NCI-H510A treated with DMSO at 0.1 percent for 48 hours (cell line): ENCODE measurements at places on chromosomes 5 and 9.

GRCh38 chr9:131258698-131259431 is 17.4 kb downstream of the FAM78A start:
- DNase-seq: no peak

DNA sequence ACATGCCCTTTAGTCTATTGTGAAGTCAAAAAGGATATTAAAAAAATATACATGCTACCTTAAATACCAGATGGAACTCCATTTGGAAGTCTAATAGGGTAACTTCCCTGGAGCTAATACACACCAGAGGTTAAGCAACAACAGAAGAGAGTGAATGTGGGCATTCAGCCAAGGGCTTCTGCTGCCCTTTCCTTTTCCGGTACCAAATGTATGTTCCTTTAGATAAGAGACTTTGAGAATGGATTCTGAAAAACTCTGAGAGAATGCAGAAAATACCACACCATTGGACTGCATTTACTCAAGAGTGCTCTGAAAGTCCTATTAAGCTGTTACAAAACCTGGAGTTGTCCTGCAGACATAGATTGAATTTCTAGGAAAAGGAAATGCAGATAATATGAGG is 23.8 kb upstream of the TRPM3 start:
- no peak for DNase-seq

- DNase-seq: no peak
These were observed 66.1 kb upstream of the TBCA start for GRCh38 chr5:77842243-77842642.

- no peak for DNase-seq
These were observed 2.0 kb downstream of the ENHO start for GRCh38 chr9:34520505-34521385.

- no peak for DNase-seq
These were observed 160.4 kb downstream of the SIL1 start for GRCh38 chr5:139037732-139038131.

DNA sequence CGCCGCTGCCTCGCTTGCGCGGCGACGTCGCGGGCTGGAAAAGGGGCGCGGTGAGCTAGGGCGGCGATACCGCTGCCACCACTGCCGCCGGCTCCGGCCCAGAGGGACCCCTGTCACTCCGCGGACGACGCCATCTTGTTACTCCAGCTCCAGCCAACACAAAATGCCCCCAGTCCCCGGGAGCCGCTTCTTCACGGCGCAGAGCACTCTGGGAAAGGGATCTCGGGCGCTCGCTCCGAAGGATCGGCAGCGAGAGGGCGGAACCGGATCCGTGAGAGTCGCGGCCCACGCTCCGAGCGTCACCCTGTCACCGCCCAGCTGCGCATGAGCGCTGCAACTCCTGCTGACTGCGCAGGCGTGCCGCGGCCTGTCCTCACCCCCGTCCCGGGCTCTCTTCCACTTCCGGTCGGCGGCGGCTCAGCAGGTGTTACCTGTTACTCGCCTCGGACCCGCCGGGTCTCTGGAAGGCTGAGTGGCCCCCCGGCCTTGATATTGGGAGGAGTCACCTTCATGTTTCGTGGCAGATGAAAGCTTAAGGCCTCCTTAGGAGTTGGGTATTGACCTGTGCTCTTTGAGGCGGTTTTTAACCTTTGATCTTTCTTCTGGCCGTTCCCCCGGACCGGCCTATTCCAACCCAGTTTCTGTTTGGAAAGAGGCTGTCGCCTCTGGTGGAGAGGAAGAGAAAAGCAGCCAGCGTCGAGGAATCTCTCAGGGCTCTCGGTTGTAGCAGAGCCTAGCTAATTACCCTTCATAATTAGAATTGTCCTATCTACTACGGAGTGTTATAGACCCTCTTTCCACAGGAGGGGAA is at the start of gene CSNK1A1:
Gene CSNK1A1 (minus strand): TSS at position 213 of the 811 bp plus-strand sequence. CDS start 475 bp downstream, outside the sequence.
- peak; percentile 97 for DNase-seq

- DNase-seq: no peak
These were observed 111.5 kb downstream of the PAX5 start for GRCh38 chr9:36922548-36922947.

- DNase-seq: no peak
These were observed 11.5 kb upstream of the SLC6A18 start for GRCh38 chr5:1213508-1214162.

DNA sequence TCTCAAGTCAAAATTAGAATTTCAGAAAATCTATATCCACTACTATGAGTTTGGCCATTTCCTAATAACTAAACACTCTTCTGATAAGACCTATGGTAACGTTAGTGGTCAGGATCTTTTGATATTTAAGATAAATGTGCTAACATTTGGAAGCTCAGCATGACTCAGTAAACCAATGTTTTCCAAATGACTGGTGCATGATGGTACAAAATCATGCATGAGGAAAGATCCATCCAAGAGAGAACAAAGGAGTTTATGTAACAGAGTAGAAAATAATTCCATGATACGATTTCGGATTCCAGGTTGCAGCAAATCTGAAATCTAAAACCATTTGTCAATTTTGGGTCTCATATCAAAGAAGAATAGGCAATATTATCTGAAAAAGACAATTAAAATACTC is 279.2 kb downstream of the NSG2 start:
- no peak for DNase-seq

- peak; percentile 35 for DNase-seq
These were observed at the start of gene PBX3 for GRCh38 chr9:125747053-125747764. Gene PBX3, plus strand, starts transcription at chr9:125747373.

GRCh38 chr5:180414176-180414575 is 61.0 kb upstream of the GFPT2 start:
- DNase-seq: no peak

DNA sequence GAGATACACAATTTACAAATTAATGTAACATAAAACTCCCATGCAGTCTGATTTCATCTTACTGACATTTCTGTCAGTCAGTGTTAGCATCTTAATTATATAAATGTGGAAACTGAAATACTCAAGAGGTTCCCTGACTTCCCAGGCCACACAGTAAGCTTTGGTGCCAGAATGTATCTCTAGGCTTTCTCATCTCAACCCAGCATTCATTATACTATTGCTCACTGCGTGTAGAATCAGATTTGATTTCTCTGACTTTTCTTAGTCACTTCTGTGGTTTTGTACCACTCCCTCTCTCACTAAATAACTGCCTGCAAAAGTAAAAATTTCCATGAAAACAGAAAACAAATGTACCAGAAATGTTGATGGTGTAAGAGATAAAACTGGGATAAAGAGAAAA is 31.7 kb upstream of the CDKN2B start:
- DNase-seq: no peak

GRCh38 chr5:154010660-154011059 is 28.1 kb downstream of the FAM114A2 start:
- no peak for DNase-seq

GRCh38 chr5:133198511-133198910 is 146.7 kb downstream of the HSPA4 start:
- DNase-seq: no peak

DNA sequence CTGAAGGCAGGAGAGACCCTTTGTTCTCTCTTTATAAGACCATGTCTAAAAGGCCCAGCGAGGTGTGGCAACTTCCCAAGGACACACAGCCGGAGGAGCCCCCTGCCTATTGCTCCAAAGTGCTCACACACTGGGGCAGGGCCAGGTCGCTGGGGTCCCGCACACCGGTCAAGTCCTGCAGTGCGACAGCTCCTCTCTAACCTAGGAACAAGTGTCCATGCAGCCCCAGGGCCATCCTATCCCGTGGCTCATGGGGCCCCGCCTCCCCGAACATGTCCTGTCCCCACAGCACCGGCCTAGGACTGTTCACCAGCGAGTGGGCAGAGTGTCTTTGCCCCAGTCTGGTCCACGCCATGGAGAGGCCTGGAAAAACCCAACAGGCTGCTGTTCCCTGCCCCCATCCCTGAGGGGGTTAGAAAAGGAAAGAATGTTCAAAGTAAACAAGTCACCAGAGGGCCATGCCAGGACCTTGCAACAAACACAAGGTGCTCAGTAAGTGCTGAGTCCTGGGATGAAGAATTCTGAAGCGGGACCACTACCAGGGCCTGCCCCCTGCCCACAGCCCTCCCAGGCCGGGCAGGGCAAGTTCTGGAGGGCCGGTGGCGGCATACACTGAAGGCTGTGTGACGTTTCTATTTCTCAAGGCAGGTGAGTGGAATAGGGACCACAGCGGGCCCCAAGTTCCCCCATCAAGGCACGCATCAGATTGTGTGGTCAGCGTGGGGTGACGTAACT is 938 bp downstream of the NINJ1 start:
- DNase-seq: no peak

DNA sequence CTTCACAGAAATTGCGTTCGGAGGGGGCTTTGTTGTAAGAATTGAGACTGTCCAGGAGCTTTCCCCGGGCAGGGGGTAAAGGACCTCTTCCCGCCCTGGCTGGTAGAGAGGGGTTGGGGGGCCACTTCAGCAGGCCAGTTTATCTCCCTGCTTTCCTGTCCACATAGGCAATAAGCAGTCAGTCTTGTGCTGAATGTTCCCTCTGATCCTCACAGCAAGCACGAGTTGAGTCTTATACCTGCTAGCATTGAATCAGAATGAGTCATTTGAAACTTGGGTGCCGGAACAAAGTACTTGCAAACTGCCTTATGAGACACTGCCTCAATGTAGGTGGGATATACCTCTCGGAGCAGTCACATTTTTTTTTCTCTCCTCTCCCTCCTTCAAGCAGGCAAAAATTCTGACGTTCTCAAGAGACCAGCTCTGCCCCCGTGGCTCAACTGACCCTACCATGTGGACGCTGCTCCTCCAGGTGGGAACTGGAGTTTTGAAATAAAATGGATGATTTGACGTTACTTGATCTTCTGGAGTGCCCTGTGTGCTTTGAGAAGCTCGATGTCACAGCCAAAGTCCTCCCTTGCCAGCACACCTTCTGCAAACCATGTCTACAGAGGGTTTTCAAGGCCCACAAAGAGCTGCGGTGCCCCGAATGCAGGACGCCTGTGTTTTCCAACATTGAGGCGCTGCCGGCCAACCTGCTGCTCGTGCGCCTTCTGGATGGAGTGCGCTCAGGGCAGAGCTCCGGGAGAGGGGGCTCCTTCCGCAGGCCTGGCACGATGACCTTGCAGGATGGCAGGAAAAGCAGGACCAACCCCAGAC is 1.3 kb downstream of the SH3RF2 start:
- no peak for DNase-seq

- no peak for DNase-seq
These were observed 18.3 kb downstream of the PTPN3 start for GRCh38 chr9:109479822-109480221.

GRCh38 chr5:151215546-151215880 is 8.4 kb downstream of the CCDC69 start:
- no peak for DNase-seq

DNA sequence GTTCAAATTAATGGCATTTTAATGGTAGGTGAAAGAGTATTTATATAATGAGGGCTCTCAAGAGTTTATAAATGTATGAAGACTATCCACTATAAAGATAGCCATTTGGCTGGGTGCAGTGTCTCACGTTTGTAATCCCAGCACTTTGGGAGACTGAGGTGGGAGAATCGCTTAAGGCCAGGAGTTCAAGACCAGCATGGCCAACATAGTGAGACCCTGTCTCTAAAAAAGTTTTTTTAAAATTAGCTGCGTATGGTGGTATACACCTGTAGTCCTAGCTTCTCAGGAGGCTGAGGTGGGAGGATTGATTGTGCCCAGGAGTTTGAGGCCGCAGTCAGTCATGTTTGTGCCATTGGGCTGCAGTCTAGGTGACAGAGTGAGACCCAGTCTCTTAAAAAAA is 61.6 kb downstream of the ERBIN start:
- no peak for DNase-seq

DNA sequence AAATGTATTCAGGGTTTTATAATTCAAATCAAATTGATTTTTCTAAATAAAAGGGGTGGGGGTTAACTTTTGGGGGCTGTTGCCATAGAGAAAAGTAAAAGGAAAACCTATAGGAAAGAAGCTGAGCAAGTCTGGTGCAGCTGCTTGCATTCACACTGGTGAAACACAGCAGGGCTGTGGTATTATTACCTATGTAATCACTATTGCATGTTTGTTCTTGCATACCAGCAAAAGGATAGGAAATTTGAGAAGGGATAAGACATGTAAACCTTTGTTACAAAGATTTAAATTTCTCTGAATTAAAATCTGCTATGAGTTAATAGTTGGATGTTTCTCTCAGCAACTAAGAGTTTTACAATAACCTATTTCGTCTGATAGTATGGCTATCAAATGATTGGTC is 346.7 kb downstream of the EFNA5 start:
- DNase-seq: no peak

- DNase-seq: no peak
These were observed 74.3 kb upstream of the TGFBR1 start for GRCh38 chr9:99030610-99031109.

DNA sequence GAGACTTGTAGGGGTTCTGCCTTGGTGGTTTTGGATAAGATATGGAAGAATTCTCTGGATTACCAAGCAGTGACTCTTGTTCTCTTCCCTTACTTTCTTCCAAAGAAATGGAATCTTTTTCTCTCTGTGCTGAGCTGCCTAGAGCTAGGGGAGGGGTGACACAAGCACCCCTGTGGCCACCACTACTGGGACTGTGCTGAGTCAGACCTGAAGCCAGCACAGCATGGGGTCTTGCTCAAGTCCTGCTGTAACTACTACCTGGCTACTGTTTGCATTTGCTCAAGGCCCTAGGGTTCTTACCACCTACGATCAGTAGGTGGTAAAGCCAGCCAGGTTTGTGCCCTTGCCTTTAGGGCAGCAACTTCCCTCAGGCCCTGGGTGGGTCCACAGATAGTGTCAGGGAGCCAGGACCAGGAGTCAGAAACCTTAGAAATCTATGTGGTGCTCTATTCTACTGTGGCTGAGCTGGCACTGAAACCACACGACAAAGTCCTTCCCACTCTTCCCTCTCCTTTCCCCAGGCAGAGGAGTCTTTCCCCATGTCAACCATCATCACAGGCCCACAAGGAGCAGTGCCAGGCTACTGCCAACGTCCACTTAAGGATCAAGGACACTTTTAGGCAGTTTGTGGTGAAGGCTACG is 53.8 kb downstream of the SREK1 start:
- no peak for DNase-seq

DNA sequence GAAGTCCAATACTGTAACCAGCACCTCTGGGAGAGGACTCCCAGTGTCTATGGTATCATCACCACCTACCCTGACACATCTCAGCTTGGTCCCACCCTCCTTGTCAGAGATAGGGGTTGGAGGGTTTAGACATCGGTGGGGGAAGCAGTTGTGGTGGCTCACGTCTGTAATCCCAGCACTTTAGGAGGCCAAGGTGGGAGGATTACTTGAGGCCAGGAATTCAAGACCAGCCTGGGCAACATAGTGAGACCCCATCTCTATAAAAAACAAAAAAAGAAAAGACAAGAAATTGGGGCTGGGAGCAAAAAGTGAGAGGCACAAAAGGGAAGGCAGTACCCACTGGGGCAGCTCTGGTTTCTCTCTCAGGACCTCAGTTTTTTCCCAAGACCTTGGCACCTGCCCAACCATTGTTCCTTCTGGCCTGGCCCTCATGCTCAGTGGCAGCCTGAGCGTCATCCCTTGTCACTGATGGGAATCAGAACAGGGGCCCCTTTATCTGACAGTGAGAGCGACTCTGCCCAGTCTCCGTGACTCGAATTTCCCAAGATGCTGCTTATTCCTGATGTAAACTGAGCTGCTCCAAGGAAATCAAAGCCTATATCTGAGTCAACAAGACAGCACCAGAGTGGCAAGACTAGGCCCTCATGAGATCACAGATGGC is 80.5 kb upstream of the HSPA9 start:
- DNase-seq: no peak
